Type B pancreatic cell (in vitro differentiated cells): ENCODE measurements at places on chromosomes 5 and 9.

DNA sequence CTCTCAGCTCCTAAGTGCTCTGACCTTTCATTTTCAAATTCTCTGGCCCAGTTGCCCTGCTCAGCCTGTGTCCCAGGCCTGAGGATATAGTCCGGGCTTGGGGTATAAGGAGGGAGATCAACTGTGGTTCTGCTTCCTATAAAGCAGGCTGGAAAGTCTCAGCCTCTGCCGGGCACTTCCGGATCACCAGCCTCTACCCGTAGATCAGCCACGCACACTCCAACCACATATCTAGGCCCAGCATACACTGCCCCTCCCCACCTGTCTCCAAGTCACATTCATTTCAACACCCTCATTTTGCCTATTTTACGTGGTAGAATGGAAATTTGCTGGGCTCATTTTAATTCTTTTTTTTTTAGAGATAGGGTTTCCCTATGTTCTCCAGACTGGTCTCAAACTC, 3.1 kb downstream of the ZER1 start:
- DNase-seq = no peak

- DNase-seq = no peak
These were observed 73.0 kb downstream of the EHMT1 start for GRCh38 chr9:137691646-137692351.

DNA sequence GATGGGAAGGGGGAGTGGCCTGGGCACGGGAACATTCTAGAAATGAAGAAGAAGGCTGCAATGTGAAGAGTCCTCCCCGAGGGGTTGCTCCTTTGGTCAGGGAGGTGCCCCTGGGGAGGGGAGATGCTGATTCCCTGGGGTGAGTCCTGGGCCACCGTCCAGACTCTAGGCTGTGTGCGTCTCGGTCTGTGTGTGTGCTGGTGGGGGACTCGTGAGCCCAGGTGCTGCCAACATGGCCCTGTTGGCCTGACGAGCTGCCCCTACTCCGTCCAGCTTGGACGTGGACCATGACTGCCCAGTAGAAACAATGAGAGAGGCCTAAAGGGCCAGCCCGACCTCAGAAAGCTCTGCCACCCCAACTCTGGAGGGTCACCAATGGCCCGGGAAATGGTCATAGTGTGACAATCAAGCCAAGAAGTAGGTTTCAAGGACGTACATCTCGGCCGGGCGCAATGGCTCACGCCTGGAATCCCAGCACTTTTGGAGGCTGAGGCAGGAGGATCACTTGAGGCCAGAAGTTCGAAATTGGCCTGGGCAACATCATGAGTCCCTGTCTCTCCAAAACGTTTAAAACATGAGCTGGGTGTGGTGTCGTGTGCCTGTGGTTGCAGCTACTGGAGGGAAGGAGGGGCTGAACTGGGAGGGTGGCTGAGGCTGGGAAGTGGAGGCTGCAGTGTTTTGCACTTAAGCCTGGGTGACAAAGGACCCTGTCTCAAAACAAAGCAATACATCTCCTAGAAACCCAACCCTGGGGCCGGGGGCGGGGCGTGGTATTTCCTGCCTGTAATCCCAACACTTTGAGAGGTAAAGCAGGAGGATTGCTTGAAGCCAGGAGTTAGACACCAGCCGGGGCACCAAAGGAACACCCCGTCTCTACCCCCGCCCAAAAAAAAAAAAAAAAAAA, 17.0 kb downstream of the LHX3 start:
- DNase-seq = no peak

GRCh38 chr9:126985870-126986498, 71.4 kb downstream of the RALGPS1 start:
- no peak for DNase-seq

DNA sequence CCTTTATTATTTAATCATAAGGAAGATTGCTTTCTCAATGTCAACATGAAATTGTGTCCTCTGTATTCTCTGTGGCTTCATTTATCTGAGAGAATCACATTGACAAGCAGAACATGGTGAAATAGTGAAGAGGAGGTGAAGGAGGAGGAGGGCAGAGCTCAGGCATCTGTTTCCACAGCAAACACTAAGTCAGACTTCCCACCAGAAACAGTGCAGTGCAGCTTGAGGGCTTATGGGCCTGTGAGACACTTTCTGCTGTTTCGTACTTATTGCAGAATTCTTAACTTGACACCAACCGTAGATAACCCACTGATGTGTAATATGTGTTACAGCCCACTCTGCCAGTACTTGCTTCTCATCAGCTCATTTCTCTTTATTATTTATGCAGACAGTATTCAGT, 386.3 kb downstream of the DIRAS2 start:
- no peak for DNase-seq

GRCh38 chr5:126777257-126777974, 480 bp downstream of the LMNB1 start:
- peak; percentile 75 for DNase-seq

DNA sequence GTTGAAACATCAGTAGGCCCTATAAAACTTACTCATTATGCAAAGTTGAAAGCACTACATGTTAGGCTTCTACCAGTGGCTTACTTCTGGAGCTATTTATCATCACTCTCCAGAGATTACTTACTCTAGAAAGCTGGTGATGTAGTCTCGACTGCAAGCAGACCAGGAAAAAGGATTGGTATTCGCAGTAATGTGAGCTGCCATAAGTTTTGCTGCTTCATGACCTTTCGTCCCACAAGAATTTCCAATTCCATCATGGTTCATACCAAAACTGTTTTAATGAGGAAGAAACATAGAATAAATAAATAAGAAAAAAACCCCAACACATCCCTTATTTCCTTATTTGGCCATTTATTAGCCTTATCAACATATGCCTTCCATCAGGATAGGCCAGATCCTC, 181.9 kb downstream of the ADAMTS6 start:
- no peak for DNase-seq

DNA sequence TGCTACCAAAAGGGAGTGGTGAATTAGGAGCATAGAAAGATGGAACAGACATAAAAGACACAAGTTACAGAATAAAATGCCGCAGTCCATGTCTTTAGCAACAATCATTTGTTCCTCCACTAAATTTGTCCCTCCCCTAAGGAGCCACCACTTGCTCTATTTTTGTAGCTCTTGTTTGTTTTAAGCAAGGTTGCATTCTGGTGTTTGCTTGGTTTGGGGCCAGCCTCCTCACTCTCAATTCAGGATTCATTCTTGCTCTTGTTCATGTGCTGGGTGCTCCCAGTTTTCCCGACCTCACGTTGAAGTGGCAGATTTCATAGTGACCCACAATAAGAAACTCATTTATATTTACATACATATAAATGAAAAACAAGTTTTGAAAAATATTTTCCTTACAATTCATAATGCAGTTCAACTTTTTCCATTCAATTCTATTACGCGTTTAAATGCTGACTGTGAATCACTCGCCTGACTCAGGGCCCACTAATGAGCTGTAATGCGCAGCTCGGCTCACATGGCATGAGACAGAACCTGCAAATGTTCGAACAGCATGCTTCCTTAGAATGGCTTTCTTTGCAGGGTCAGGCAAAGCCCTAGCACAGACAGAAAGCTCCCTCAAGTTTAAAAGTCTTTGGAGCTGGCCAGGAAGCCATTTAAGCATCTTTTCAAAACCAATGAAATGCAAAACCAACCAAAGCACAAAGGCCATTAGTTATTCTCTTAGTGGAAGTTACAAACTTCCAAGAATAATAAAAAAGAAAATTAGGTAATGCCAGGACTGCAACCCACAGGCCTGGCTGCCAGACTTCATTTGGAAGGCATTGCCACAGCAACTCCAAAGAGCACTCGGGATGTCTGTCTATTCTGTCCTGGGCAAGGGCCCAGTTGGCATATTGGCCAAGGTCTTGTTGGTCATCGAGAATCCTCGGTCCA, 41.7 kb downstream of the RETREG1 start:
- DNase-seq = no peak

GRCh38 chr5:137708796-137709559, 26.9 kb downstream of the KLHL3 start:
- no peak for DNase-seq
